NK-92 treated with Interleukin-12 subunit alpha and Interleukin-12 subunit beta, amount 100 ng/mL, for 24 hours (cell line): ENCODE measurements at places on chromosomes 2 and 18.

DNA sequence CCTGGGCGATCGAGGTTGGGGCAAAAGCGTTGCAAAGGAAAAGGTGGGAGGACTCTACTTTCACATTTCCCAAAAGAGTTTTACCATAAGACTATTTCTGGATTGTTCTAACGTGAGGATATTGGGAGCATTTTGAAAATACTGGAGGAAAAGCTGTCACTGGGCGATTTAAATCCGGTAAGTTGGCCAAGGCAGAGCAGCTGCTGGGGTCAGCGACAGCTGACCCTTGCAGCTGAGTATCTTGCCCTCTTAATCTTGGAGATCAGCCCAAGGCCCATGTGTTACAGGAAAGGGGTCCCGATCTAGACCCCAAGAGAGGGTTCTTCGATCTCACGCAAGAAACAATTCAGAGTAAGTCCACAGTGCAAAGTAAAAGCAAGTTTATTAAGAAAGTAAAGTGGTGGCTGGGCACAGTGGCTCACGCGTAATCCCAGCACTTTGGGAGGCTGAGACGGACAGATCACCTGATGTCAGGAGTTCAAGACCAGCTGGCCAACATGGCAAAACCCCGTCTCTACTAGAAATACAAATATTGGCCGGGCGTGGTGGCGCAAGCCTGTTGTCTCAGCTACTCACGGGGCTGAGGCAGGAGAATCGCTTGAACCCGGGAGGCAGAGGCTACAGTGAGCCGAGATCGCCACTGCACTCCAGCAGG lies 964 bp upstream of the ST3GAL5 start:
- no peak for DNase-seq

DNA sequence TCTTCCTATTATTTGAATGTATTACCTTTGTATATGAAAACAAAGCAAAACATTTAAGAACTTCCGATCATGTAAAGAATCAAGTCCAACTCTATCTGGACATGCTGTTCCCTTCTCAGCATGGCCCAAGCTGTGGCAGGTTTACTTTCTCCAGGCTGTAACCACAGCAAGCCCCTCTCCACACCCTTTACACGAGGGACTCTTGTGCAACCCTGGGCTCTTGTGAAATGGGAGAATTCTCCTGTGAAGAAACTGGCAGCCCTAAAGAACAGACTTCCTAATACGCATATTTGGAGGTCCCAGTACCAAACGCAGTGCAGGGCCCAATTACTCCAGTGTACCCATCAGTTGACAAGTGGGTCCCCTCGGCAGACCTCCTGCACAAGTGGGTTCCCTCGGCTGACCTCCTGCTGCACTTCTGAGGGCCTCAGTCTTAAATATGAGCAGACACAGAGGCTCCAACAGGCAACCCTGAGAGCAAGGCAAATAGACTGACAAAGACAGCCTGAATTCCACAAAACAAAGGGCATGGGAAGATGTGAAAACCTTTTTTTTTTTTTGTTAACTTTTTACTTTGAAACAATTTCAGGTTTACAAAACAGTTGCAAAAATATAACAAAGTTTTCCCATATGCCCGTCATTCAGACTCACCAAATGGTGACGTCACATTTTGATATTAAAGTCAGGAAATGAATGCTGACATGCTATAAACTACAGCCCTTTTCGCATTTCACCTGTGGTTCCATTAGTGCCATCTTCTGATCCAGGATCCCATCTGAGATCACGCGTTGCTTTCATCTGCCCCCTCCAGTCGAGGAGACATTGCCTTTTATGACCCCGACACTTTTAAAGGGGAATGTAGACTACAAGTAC lies 78.2 kb downstream of the FBXO15 start:
- DNase-seq: no peak

DNA sequence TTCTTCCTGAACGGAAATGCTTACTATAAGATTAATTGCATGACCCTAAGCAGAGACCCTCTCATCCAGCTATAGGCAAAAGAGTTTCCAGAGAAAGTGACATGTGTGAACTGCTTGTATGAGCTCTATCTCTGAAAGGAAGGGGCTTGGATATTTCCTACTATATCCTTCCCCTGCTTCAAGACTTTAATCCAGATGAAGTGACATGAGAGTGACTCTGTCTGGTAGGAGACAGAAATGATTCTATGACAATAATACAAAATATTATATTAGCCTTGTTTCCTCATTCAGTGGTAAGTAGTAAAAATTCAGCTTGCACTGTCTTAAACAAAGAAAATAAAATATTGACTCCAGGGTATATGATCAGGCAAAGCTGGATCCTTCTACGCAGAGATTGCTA lies 37.5 kb downstream of the NABP1 start:
- DNase-seq: no peak

- DNase-seq: no peak
Observed at GRCh38 chr2:621303-622099, 55.7 kb downstream of the TMEM18 start.

DNA sequence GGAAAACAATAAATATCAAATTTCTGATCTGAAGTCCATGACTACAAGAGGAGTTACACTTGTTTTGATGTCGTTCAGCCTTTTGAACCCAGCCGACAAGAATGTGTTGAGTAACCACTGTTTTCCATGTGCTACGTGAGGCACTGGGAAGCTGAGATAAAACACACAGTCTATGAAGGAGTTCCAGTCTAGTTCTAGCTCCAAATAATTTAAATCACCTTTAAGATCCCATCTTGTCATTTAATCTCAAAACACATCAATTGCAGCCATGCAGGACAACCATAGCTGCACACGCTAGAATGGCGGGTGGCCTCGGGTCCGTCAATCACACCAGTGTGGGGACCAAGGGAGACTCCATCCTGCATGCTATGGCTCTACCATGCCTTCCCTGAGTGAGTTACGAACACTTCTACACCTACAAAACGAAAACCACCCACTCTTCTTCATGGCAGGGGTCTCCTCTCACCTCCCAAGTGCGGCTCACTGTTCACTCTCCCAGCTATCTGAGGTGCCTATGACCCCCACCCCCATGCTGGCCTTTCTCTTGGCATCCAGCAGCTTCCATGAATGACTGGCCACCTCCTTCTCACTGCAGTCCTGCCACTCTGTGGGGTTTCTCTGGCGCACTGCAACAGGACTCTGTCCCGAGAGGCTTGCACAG lies 3.8 kb downstream of the FHL2 start:
- DNase-seq: no peak

GRCh38 chr2:22215517-22215916 lies 1091.7 kb downstream of the TDRD15 start:
- DNase-seq: no peak

DNA sequence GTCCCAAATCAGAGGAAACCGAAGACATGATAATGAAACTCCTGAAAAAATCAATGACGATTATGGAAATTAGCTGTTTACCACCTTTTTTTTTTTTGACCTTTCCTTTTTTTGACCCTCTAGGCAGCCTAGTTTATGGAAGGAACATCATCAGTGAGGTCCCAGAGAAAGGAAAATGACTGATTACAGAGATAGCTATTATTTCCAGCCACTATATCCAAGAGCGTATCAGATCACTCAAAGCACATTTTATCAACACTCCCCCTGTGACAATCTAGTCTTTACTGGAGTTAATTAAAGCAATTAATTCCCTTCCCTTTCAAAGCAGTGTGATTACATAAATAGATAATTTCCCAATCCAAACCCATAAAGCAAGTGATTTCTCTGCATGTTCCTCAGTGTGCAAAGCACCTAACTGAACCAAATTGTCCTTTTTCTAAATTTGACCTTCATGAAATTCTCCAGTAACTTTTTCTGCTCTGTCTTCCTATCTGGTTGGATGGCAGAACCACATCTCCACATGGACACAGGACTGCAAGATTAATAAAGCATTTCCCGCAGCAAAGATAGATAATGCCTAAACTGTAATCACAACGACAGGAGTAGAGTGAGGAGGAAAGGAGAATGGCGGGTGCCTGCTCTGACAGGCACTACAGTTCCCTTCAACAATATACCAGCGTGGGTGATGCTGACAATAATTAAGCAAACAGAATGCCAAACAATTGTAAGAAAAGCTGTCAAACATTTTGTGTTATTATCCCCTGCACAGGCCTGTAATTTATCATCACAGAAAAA lies 194.4 kb downstream of the SLC8A1 start:
- DNase-seq: no peak

- DNase-seq: no peak
Observed at GRCh38 chr2:10331027-10331701, 28.5 kb downstream of the HPCAL1 start.

GRCh38 chr18:34659579-34660517 lies 50.2 kb upstream of the DTNA start:
- no peak for DNase-seq

- peak; percentile 53 for DNase-seq
Observed at GRCh38 chr2:9463698-9464034, 10.7 kb upstream of the IAH1 start.

DNA sequence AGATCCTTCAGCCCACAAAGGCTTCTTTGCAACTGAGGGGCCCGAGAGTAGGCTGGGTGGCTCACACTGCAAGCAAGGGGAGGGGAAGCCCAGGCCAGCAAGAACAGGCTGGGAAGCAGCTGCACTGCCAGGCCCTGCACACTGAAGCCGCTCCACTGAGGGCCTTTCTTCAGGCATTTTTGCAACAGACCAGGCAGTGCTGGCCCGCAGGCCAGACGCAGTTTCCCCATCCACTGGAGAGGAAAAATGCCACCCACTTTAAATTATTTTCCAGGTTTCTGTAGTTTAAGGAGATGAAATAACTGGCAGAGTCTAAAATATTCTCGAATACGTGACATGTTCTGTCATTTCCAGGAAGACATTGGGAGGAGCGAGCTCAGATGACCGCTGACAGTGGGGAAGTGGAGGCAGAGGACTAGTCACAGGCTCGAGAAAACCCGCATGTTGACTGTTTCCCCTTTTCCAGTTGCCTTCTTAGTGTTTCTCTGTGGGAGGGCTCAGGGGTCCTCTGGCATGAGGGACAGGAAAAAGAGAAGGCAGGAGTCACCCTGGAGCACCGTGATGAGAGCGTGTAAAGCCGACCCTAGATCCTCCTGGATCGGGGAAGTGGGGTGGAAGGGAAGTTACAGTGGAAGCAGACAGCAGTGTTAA lies 53.3 kb upstream of the B3GNT7 start:
- DNase-seq: no peak

DNA sequence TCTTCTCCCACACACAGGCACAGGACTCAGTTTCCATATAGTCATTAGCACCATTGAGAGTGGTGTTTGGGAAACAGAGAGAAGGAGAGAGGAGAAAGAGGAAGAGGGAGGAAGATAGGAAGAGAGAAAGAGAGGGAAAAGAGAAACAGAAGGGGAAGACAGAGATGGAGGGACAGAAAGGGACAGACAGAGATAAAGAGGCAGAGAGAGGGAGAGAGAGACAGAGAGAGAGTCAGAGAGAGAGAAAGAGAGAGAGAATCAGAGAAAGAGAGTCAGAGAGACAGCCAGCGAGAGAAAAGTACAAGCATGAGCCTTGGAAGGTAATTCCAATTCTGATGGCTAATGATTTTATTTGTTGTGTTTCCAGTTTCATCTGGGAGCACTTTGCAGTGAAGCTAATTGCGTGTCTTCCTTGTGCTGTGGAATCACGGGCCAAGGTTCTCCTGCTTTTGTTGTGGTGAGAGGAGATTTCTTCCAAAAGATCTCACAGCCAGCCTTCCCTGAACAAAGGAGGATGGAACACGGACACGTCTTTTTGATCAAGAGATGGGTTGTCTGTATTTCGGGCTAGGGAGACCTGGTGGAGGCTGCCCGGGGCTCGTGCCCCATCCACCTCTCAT lies 153.6 kb upstream of the TWIST2 start:
- no peak for DNase-seq

GRCh38 chr18:34604591-34604990 lies 105.5 kb upstream of the DTNA start:
- no peak for DNase-seq

DNA sequence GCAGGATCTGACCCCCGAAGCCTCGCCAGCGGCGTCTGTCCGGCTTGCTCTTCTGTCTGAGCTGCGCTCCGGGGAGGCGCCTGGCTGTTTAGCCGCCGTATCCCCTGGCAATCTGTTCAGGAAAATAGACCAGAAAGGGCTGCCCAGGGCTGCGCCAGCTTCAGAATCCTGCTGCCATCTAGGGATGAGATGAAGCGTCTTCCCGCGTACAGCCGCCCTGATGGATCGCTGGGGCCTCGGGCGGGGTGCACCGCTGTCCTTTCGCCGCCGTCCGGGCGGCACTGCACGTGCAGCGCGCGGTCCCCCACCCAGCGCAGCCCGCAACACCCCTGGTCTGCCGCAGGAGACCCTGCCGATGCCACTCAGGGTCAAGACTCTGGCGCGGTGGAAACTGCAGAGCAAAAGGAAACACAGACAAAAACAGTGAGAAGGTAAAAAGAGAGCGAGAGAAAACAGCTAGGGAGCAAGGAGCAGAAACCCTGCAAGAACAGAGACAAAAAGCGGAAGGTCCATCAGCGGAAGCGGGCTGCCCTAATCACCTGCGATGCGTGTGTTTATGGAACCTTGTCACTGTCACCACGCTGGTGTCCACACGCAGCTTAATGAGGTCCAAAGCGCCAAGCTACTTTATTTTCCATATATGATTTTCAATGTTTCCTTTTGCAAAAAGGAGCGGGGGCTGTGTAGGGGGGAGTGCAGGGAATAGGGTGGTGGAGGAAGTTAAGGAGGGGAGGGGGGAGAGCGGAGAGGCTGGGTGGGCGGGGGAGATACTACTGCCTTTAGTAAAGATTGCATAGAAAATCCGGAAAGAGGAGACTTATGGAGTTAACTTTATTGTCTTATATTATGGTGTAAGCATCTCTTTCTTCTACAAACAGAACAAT lies 2113.3 kb upstream of the PIK3C3 start:
- no peak for DNase-seq

GRCh38 chr2:160703648-160704585 lies 210.3 kb upstream of the RBMS1 start:
- no peak for DNase-seq

DNA sequence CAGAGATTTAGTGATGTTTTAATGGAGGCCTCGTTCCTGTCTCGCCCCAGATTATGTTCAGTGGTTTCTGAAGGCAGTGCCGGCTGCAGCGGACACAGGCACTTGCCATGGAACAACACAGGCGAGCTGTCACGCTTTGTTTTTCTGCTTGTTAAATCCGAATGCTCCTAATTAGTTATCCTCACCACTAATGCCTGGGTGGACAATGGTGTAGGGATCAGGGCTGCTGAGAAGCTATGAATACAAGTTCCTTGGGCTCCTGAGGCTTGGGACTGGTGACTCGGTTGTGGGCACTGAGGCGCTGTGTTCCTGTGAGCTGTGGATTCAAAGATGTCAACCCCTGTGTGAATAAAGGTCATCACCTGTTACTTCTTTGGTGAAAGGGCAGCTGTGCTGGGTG lies 123.5 kb downstream of the PLEKHM3 start:
- DNase-seq: no peak

DNA sequence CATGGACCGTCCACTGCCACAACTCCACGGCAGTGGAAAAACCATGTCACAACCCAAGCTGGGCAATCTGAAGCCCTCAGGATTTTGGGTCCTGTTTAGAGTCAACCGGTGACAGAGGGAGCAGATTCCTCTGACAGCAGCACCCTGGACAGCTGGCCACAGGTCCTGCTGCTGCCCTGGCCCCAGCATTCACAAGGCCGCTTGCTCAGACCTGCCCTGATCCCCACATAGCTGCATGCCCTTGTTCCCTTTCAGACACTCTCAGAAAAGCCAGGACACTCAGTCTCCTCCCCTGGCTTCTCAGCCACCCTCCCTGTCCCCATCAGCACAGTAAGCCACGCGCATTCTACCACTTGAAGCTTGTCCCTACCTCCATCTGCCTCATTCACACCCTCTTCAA lies 1.6 kb downstream of the COPS9 start:
- DNase-seq: no peak
